A549 treated with CORT108297 at 1 μM for 4 hours (cell line): ENCODE measurements at places on chromosomes 1 and 21. TPM values are rescaled to one million over a fixed set of nuclear protein-coding genes. Genes with fewer than 3 reads are reported as not detected.

ST6GALNAC5 gene
- 0.03 to 0.10 TPM in 2 of 5 replicates, not detected in the others for total RNA-seq

TLCD4 gene
- 7.2 to 13.5 TPM (median 10.6 TPM) in 5 replicates for total RNA-seq

PPIAL4G gene
- total RNA-seq: not detected in 5 replicates

LCE2C gene
- not detected in 5 replicates for total RNA-seq

CACNA1E gene
- 0.01 to 0.02 TPM in 2 of 5 replicates, not detected in the others for total RNA-seq
